ENCODE measurements at places on chromosomes 3 and 15.

GRCh38 chr15:80246425-80246894 lies 5.6 kb downstream of the CTXND1 start:
- DNase-seq, result no peak

DNA sequence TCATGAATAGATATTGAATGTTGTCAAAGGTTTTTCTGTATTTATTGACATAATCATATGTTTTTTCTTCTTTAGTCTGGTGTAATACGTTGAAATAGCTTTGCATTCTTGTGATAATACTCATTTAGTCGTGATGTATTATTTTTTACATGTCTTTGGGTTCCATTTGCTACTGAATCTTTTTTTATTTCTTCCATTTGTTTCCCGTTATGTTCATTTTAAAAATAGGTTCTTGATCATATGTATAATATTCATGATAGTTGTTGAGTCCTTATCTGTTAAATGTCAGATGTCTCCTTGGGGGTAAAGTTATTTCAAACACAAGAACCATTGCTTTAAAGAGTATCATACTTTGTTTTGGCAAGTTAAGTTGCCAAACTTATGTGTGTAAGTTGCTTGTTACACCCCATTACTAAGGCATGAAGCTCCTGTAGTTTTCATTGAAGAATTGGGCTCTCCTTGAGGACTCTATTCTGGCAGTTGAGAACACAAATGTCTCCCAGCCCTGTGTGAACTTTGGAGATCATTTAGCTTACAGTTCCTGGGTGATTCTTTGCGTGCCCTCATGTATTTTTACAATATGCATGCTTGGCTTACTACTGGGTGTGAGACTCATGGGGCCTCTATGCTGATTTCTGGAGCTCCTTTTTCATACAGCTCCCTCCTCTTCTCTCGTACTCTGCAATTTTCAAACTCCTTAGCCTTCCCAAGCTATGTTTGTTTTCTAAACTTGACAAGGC lies 8.3 kb downstream of the AKAP13 start:
- no peak for DNase-seq

- DNase-seq, result no peak
Observed at GRCh38 chr3:166785876-166786275, 594.2 kb downstream of the ZBBX start.

DNA sequence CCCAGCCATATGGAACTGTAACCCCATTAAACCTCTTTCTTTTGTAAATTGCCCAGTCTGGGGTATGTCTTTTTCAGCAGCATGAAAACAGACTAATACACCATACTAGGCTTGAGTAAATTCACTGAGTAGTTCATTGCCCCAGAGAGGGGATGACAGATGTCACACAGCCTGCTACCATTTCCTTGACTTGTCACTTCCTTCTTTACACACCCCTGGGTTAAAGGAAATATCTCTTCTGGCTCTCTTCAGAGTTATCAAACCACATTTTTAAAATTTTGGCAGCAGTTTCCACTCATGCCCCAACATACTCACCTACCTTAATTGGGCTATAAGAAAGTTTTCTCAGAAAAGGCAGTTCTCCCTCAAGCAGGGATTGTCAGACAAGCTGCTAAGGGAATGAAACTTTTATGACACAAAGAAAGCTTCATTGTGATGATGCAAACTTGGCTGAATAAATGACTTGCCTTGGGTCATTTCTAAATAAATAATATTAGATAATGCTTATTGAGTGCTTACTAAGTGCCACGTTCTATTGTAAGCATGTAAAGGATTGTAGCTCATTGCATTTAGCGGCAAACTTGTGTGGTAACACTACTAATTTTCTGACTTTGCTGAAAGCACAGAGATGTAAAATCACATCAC lies 68.0 kb upstream of the RBMS3 start:
- DNase-seq, result peak; percentile 35

DNA sequence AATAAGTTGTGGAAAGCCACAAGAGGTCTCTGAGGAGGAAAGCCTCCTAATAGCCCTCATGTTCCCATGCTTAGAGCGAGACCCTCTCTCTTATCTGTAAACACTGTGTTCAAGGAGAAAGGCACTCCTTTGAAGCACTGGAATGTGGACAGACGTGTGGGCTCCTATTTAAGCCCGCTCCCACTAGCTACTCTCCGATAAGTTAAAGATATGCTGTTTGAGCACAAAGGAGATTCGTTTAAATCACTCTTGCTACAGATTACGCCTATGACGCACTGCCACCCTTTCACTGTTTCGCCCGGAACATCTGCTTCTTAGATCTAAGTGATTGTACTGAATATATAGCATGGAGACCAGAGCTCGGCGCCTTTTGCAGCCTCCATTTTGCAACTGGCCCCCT lies 57.8 kb upstream of the FAM3D start:
- no peak for DNase-seq

DNA sequence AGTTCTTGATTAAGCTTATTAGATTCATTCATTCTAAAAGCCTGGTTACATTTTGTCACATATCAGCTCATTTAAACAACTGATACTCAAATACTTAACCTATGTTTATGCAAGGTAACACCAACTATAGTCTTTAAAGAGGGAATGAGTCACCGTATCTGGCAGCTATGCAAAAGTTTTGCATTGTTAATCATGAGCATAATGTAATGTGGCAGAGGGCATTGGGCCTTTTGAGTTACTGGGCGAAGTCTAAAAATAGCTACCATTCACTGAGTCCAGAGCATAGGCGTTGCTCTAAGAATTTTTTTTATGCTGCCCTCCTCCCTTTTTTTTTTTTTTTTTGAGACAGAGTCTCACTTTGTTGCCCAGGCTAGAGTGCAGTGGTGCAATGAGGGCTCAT lies 277.7 kb upstream of the ZNF717 start:
- no peak for DNase-seq

- DNase-seq, result no peak
Observed at GRCh38 chr3:189950258-189950657, 170.4 kb downstream of the P3H2 start.

- DNase-seq, result no peak
Observed at GRCh38 chr3:191376516-191377141, 46.3 kb upstream of the UTS2B start.

- DNase-seq, result no peak
Observed at GRCh38 chr3:26422415-26422814, 200.2 kb upstream of the LRRC3B start.

GRCh38 chr15:90019611-90020010 lies 18.5 kb downstream of the ZNF710 start:
- no peak for DNase-seq

DNA sequence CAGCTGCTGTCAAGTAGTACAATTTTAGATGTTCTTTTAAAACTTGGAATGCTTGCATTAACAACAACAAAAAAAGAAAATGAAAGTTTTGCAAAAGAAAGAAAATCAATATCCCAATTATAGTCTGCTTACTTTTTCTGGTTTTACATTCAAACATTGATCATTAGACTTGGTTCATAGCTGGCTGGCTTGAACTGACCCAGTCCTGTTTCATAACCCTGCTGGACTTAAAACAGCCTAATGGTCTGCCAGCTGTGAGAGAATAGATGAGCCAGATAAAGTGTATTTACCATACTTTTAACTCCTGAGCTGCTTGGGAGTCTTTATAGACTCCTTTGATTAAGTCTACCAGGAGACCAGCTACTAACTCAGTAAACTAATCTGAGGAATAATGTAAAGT lies 59.2 kb downstream of the PIAS1 start:
- DNase-seq, result no peak

GRCh38 chr15:51390241-51390965 lies 48.9 kb downstream of the GLDN start:
- no peak for DNase-seq

- DNase-seq, result no peak
Observed at GRCh38 chr3:11307830-11308432, 35.7 kb downstream of the ATG7 start.

DNA sequence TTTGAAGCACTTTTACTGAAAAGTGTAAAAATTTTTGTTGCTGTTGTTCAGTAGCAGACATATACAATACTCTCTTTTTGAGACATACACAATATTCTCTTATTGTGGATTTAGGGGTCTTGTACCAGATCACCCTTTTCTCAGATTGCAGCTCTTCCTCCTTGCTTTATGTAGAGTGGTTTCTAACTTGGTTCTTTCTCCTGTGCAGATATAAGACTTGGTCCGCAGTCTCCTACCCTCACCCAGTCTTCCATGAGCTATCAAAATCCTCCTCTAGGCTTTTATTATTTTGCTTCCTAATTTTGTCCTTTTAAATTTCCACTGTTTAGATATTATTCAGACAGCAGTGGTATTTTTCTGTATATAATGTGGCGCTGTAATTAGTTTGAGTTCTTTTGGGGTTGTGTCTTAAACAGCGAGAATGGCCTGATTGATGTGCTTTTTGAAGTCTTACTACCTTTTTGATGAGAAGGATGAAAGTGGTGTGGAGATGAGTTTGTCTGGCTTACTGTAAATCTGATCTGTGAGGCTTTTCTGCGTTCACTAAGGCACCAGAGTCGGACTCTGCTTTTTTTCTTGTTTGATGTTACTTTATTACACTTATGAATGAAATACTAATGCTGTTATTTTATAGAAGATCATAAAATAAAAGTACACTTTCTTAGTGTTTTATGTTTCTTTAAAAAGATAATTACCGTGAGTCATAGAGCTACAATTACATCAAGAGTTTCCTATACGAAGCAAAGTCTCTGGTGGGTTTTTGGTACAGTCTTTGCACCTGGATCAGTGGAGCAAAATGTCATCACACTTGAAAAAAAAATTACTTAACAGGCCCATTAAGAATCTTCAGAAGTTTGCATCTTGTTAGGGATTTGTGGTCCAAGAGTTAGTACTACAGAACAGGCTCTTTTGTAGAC lies 27.8 kb downstream of the FNDC3B start:
- DNase-seq, result no peak

DNA sequence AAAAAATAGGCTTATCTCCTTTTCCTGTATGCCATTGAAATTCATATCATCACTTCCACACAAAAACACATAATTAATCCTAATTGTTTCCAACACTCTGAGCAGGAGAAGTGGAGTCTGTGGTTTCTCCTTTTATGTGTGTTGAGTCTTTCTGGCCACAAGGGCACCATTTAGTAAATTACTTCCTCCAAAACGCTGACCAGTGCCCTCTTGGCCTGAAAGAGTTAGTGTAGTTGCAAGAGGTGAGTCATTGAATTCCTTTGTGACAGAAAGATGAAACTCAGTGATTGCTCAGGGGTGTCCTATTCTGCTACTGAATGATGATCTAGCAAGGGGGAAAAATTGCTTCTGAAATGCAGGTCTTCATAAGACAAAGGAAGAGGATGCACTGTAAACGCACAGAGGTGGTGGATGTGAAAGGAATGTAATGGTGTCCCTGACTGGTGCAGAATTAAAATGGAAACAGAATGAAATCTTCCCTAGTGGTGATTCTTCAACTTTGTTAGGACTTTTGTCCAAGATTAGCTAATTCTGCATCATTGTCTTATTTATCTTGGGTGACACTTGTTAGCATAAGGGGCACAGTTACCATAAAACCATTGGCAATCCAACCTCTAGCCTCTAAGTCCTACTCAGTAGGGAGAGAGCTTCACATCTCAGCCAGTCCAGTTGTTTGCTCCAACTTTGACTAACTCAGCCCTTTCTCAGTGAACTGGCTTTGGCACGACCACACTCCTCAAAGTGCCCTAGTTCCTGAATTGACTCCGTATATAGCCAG lies 208.4 kb upstream of the NANOGP8 start:
- DNase-seq, result no peak

DNA sequence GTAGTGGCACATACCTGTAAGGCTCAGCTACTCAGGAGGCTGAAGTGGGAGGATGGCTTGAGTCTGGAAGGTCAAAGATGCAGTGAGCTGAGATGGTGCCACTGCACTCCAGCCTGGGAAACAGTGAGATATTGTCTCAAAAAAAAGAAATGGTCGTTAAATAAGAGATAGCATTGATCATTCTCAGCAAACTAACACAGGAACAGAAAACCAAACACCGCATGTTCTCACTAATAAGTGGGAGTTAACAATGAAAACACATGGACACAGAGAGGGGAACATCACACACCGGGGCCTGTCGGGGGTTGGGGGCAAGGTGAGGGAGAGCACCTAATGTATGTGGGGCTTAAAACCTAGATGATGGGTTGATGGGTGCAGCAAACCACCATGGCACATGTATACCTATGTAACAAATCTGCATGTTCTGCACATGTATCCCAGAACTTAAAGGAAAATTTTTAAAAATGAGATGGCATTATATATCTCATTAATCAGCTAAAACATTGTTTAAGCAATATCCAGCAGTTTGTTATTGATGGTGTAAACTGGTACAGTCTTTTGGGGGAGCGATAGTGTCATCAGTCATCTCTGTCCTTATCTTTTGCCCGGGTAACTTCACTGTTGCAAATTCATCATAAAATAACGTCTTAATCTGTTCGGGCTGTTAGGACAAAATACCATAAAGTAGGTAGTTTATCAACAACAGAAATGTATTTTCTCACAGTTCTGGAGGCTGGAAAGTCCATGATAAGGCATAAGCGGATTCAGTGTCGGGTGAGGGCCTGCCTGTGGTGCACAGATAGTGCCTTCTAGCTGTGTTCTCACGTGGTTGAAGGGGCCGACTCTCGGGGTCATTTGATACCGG lies 1.7 kb upstream of the MAN2A2 start:
- DNase-seq, result no peak

DNA sequence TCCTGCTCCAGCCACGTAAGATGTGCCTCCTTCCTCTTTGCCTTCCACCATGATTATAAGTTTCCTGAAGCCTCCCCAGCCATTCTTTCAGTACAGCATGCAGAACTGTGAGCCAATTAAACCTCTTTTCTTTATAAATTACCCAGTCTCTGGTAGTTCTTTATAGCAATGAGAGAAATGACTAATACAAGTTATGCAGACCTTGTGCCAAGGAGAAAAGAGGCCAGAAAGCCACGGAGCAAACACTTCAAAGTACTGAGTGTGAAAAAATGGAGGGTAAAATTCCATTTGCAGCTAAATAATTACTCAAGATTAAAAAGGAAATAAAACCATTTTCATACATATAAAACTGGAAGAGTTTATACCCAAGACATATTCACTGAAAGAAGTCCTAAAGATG lies 213.6 kb upstream of the LINGO1 start:
- DNase-seq, result no peak

- DNase-seq, result no peak
Observed at GRCh38 chr3:72803573-72803972, 44.7 kb downstream of the SHQ1 start.

DNA sequence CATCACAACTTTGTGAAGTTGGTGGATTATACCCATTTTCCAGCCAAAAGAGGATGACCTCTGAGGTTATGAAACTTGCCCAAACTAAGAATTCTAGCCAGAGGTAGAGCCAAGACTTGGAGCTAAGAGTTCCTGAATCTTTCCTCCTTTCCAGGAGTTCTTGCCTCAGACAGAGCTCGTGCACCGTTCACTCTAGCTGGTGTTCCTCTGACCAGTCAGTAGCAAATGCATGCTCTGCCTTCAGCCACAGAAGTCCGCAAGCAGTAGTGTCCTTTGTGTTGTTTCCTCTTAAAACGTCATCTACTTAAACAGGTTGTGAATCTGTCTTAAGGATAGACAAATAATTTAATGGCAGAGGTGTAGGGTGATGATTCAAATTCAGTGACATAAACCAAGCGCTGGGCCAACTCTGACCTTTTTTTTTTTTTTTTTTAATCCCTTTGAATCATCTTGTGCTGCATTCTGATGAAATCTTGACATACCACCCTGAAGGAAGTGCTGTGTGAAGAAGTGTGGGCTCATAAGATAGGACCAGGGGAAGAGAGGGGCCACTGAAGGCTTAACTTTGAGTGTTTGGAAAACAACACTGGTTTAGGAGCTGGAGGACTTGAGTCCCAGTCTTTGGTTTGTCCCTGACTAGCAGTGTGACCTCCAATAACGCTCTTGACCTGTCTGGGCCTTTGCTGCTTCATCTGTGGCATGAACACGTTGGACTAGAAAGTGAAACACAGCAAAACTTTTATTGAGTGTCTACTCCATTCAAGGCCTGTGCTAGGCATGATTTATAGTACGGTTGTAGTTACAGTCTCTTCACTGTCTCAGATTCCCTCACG lies 53.4 kb downstream of the ITPR1 start:
- no peak for DNase-seq

Data from T-helper 1 cell (primary cell).